Stimulated activated CD4-positive, alpha-beta T cell treated with anti-CD3 and anti-CD28 coated beads, Interleukin-1b, Interleukin-23, amount 100 ng/mL, for 48 hours (primary cell): ENCODE measurements at places on chromosomes 6 and 20.
A peak's percentile ranks its signal among the peaks of the same experiment; 100 is the strongest.

- no peak for DNase-seq
These were observed 331.8 kb downstream of the RIMS1 start for GRCh38 chr6:72218125-72218524.

GRCh38 chr20:58000861-58001260, 227.6 kb downstream of the ANKRD60 start:
- DNase-seq: no peak

- DNase-seq: no peak
These were observed 100.0 kb upstream of the TAB2 start for GRCh38 chr6:149217466-149217888.

DNA sequence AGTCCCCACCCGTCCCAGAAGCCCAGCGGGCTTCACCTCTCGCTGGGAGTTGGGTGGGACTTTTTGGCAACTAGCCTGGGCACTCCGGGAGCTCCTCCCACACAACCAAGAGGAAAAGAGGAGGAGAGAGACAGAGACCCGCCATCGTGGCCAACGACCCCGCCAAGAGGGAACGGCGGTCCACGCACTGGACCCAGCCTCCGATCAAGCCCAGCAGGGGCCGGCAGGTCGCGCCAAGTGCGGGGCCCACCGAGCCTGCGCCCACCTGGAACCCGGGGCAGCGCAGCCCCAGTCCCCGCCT, 3.0 kb upstream of the TMEM14C start:
- DNase-seq: no peak

DNA sequence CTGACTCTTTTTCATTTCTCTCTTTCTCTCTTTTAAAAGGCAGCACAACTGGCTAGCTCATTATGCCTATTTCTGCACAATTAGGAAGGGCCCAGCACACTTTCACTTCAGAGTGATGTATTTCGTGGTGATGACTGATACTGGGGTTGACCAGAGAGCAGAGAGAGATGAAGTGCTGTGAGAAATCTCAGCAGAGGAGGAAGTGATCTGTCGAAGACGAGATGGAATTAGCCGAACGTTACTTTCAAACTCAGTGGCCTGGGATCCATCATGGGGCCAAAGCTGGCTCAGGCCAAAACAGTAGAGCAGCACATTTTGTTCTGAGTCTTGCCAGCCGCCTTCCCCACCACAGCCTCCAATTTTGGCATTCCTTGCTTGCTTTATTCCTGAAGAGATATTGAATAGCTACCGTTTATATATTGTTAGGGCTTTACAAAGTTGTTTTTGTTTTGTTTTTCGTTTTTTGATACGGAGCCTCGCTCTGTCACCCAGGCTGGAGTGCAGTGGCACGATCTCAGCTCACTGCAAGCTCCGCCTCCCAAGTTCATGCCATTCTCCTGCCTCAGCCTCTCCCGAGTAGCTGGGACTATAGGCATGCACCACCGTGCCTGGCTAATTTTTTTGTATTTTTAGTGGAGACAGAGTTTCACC, 213.2 kb upstream of the ECI2 start:
- DNase-seq: no peak

- no peak for DNase-seq
These were observed 52.1 kb downstream of the BCKDHB start for GRCh38 chr6:80158478-80158989.

DNA sequence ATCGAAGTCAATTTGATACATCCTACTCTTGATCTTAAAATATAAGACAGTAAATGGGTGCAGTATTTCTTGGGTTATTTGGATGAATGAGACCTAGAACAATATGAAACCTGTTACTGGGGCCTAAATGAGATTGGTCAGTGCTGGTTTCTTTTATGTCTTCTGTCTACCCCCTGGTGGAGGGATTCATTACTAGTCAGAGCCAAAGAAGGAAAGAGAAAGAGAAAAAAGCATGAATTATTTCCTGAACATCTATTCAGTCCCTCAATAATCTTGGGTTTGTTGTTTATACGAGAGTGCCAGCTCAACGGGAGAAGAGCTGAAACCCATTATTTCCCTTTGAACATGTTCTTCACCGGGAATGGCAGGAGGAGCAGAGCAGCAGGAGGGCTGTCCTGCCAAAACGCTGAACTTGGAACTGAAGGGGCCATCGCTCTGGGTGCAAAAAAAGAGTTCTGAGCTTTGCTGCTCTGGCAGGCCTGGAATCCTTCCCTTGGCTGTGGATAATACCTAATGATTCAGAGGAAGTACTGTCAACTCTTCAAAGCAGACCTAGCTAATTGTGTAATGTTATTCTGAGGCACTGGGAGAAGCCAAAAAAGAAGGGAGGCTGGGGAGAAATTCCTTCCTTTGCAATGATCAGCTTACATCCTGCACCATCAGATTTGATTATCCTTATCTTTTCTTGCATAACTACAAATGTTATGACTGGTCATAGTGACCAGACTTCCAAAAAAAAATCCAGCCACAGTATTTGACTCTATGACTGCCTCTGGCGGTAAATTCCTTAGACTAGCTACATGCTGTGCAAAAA, 72.0 kb downstream of the BLOC1S5 start:
- no peak for DNase-seq

- DNase-seq: no peak
These were observed 84.8 kb upstream of the SOX4 start for GRCh38 chr6:21508753-21509152.

- no peak for DNase-seq
These were observed 227.3 kb downstream of the PREX1 start for GRCh38 chr20:48600470-48600945.

- no peak for DNase-seq
These were observed 7.3 kb downstream of the PTGIS start for GRCh38 chr20:49560646-49561045.

DNA sequence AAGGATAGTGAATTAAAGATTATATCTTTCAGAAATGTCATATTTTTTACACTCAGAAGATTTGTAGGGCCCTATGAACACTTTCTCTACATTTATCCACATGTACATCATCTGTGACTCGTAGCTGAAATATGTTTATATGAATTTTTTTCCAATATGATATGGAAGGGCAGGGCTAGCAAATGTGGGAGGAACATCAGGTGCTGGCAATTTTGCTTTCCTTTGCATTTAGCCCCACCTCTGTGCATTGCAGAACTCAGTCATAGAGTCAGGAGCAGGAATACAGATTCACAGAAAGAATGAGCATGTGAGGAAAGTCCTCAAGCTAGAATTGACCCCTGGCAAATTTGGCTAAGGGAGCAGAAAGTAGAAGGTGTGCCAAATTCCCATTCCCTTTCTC, 129.9 kb downstream of the CRYBG1 start:
- no peak for DNase-seq

DNA sequence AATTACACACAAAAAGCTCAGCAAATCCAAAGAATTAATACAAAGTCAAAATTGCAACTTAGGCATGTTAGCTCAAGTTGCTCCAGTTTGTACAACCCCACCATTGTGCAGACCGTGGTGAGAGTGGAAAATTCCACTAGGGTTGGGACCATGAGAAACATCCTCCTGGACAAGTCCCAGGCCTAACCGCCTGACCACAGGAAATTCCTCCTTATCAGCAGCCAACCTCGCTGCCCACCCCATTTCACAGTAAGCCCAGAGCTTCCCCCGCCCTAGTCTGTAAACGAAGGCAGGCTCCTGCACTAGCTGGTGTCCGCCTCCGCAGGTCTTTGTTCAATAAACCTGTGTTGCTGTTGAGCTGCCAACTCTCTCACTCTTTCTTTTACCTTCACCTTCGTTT, 1023.3 kb downstream of the EYS start:
- DNase-seq: no peak

- DNase-seq: peak; percentile 68
These were observed 8.3 kb downstream of the KIF3B start for GRCh38 chr20:32285621-32286371.

- DNase-seq: no peak
These were observed 16.4 kb upstream of the MAS1 start for GRCh38 chr6:159874435-159874834.

DNA sequence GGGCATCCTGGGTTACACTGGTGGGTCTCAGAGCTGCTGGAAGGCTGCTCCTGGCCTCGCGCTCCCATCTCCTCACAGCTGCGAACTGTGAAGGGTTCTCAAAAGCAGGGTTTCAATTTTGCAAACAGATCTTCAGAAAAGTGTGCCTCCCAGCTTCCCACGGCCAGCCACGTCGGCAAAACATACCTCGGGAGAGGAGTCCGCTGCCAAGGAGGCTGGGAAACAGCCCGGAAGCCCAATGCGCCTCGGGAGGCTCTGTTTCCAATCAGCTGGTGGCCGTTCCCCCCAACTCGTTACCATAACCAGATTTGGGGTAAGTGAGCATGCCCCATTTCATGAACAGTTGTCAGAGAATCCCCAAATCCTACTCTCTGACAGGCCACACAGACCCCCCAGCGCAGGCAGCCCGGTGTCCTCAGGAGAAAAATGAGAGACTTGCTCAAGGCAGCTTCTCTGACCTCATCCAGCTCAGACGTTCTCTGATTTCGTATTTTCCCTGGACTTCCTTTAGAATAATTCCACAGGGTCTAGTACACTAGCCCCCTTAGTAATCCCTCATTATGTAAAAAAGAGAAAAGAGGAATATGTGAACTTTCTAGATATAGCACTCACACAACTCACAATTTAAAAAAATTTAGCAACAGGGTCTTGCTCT, 98.4 kb downstream of the SNX5 start:
- no peak for DNase-seq

- DNase-seq: no peak
These were observed 53.8 kb downstream of the FOXC1 start for GRCh38 chr6:1663511-1663910.

GRCh38 chr6:166826264-166826663, 130.1 kb downstream of the RNASET2 start:
- DNase-seq: no peak

- no peak for DNase-seq
These were observed 3.4 kb upstream of the HEY2 start for GRCh38 chr6:125746019-125746414.

- DNase-seq: no peak
These were observed 127.6 kb downstream of the SYNDIG1 start for GRCh38 chr20:24597051-24597450.

- DNase-seq: no peak
These were observed 86.4 kb downstream of the ADGRG6 start for GRCh38 chr6:142387997-142388815.

DNA sequence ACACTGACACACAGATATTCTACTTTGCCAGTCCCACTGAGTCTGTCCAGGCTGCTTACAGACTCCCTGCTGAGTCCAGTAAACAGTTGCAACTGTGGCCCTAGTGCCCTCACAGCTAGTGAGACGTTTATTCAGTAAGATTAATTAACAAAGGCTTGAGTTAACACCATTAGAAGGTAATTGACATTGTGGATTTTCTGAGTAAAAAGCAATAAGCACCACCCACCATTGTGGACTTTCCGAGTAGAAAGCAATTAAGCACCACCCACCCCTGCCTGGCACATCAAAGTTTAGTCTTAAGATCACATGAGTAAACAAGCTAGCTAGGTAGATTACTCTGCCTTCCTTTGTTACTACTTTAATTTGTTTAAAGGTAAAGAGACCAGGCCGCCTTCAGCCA, 408.6 kb upstream of the IMPG1 start:
- no peak for DNase-seq

DNA sequence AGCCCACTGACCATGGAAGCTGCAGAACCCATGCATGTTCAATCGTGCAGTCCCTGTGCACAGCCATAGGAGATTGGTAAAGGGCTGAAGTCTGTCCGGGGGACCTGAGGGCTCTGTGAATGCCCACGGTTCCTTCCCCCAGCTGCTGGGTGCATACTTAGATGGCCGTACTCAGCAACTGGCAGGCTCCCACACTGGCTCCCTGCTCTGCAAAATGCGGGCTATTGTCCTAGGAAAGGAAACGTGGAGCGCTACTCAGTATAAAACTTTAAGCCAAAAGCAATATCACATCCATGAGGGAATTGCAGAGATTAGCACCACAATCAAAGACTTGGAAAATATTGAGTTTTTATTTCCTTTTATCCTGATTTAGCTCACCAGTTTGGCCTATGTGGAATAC, 202.0 kb downstream of the WDR27 start:
- no peak for DNase-seq

- no peak for DNase-seq
These were observed 143.2 kb upstream of the ZNF217 start for GRCh38 chr20:53736757-53737395.

GRCh38 chr6:31681135-31681671, 336 bp upstream of the LY6G5C start:
- peak; percentile 37 for DNase-seq

DNA sequence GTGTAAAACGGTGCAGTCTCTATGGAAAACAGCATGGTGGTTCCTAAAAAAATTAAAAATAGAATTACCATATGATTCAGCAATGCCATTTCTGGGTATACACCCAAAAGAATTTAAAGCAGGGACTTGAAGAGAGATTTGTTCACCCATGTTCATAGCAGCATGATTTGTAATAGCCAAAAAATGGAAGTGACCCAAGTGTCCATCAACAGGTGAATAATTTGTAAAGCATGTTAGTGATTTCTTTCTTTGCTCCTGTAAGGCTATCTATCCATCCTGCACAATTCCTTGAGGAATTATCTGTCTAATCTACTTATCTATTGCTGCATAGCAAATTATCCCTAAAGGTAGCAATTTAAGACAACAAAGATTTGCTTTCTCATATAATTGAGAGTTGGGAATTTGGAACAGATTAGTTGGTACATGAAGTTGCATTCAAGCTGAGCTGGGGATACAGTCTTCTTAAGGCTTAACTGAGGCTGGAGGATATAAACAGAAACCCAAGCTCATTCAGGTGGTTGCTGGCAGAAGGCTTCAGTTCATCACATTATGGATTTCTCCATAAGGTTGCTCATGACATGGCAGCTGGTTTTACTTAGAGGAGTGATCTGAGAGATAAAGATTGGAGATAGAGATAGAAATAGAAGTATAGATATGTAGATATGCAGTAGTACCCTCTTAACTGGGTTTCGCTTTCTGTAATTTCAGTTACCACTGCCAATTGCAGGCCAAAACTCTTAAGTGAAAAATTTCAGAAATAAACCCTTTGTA, 62.0 kb downstream of the IL22RA2 start:
- DNase-seq: no peak

GRCh38 chr6:170096803-170097504, 193.9 kb downstream of the DLL1 start:
- no peak for DNase-seq

- no peak for DNase-seq
These were observed 49.8 kb downstream of the MYB start for GRCh38 chr6:135230711-135231468.

DNA sequence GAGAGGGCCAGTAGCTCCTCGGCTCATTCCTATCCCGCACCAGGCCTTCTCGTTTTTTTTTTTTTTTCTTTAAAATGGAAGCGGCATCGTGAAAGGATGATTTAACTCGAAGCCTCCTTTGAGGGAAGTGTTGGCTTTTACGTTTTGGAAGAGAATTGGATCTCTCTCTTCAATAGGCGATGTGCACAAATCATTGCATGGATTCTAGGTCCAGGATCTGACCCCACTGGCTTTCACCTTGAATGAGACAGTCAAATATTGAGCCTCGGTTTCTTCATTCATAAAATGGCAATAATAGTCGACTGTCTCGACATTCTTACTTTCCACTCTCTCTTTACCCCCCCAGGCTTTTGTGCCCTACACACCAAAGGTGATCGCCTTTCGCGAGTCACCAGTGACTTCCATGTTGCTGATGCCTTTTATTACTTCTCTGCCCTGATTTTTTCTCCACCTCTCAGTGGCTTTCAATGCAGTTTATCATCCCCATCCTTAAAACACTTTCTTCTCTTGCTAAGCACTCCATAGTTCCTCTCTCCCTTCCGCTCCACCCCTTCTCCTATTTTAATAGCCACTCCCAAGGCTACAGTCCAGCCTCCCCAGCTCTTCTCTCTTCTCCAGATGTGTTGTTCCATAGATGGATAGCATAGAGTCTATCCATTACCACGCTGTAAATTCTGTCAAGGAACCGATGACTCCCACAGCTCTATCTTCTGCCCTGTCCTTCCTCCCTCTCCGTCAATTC, 473 bp upstream of the DTNBP1 start:
- no peak for DNase-seq

- no peak for DNase-seq
These were observed 31.9 kb downstream of the MARCKS start for GRCh38 chr6:113888956-113889630.
